ENCODE measurements at places on chromosomes 6 and 20.

GRCh38 chr6:53982366-53983050, 128.7 kb upstream of the MLIP start:
- no peak for DNase-seq

- DNase-seq, result no peak
Measured at GRCh38 chr6:30834646-30835045, 49.7 kb upstream of the DDR1 start.

- DNase-seq, result no peak
Measured at GRCh38 chr6:40353967-40354452, 233.2 kb downstream of the LRFN2 start.

- no peak for DNase-seq
Measured at GRCh38 chr6:129981598-129981997, 36.8 kb upstream of the L3MBTL3 start.

DNA sequence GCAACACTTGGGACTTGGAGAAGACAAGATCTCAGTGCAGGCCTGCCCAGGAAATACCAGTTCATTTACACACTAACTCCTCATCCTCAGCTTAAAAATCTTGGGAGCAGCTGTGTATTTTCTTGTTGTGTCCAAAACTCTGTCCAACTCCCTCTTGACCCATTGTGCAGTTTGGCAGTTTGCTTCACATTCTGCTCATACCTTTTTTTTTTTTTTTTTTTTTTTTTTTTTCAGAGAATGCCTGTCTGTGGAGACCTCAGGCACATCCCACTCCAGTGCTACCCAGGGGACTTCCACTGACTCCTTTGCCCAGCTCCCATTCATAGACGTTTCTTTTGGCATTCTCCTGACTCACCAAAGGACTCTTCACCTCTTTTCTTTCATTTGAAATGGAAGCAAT, 265.8 kb upstream of the TCF21 start:
- no peak for DNase-seq
